Pons (tissue), 1 donor: ENCODE measurements at places on chromosomes 2 and 18.

GRCh38 chr2:112944971-112945370 lies 32.8 kb upstream of the IL36G start:
- no peak for DNase-seq

- no peak for DNase-seq
These were observed 8.9 kb downstream of the BOLA3 start for GRCh38 chr2:74138600-74139323.

GRCh38 chr18:11994703-11995444 lies 13.6 kb downstream of the IMPA2 start:
- no peak for DNase-seq

GRCh38 chr2:44945676-44946371 lies 4.3 kb downstream of the SIX3 start:
- DNase-seq = no peak

DNA sequence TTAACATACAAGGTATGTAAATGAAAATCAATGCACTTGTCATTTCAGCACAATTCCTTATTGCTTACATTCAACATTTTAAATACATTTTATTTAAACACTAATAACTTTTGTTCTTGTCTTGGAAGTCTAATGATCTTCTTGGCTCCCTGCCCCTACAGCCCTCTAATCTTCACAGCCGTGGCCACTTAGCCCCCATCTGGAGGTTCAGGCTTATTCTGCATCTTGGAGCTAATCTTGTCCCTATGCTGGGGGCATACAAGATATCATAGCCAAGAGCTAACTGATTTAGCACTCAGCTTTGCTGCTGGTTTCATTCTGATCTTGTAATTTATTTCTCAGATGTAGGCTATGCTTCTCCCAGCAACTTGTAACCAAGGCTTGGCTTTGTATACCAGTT lies 140.8 kb downstream of the TMEFF2 start:
- DNase-seq = no peak

GRCh38 chr2:12606472-12607000 lies 110.2 kb upstream of the TRIB2 start:
- DNase-seq = no peak

- DNase-seq = peak; percentile 43
These were observed 20.5 kb upstream of the IL1RL2 start for GRCh38 chr2:102166189-102166845.

DNA sequence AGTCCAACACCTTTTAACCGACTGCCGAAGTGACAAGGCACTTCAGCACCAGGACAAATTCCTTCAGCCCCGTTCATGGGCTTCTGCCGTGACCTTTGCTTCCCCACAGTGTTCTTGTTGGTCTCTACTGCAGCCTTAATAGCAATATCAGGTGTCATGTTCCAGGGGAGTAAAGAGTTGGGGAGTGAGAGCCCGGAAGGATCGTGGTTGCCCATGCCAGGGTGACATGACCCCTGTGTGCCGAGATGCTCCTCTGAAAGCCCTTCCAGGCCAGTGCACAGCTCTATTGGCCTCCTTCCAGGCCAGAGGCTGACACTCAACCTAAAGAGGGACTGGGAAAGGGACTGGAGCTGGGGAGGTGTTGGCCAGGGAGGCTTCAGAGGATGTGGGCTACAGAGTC lies 279.2 kb downstream of the CYRIA start:
- no peak for DNase-seq

- DNase-seq = no peak
These were observed 82.1 kb downstream of the ZBTB7C start for GRCh38 chr18:48326901-48327675.

DNA sequence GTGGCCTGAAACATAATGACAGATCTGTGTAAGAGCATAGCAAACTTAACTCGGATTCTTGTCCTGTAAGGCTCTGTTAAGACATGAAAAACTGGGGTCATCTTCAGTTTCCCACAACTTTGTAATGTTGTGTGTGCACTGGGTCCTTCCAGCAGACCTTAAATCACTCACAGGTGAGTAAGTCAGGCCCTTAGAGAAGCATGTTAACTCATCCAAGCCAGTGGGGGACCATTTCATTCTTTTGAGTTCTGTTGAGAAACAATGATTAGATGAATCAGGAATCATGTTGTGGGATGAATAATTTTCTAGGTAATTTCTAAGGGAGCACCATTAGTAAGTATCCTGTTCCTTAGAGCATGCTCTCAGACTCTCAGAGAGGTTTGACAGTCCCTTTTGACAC lies 167.1 kb downstream of the ESCO1 start:
- no peak for DNase-seq

GRCh38 chr2:55761024-55761423 lies 67.4 kb upstream of the PNPT1 start:
- no peak for DNase-seq

DNA sequence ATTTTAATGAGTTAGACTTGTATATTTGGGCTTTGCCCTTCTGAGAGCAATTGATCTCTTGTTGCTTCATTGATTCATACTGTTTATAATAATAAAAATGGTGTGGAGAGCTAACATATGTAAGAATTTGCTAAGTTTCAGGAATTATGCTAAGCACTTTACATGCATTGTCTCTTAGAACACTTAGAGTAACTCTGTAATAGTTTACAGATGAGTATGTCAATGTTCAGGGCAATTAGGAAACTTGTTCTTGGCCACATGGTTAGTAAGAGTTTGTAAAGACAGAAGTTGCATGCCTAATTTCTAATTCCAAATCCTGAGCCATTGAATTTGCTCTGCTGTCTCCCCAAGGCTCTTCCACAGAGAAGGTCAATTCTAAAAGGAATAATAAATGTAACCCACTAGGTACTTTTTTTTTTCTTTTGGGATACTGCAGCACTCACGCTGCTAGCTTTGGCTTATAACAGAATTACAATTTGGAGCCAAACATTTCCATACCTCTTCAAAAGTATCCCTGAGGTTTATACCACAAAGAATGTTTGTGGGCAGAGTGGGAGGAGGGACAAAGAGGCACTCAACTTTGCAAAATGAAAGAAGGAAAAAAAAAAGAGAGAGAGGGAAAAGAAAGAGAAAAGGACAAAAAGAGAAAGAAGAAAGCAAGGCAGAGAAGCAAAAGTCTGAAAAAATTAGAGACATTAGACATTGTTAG lies 232.4 kb downstream of the CALCRL start:
- DNase-seq = no peak

- no peak for DNase-seq
These were observed 356.1 kb upstream of the ZC3H15 start for GRCh38 chr2:186129767-186130581.

DNA sequence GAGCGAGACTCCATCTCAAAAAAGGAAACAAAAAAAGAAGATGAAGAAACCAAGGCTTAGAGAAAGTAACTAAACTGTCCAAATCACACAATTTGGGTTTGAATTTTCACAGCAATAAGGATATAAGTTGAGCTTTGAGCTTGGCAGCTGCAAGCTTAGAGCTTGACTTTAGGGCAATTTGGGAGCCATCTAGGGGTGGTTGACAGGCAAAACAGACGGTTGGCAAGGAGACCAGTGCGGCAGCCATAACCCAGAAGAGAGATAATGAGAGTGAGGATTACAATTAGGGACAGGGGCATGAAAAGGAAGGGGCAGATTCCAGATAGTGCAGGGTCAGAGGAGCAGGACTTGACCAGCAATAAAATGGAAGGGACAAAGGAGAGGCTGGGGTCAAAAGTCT lies 382.2 kb upstream of the HNRNPA3 start:
- DNase-seq = no peak
